ENCODE measurements at places on chromosomes 1 and 21.

GRCh38 chr1:244409701-244410100 lies 42.0 kb downstream of the ADSS2 start:
- DNase-seq, result no peak

- no peak for DNase-seq
Observed at GRCh38 chr1:230891413-230891812, 23.1 kb upstream of the C1orf198 start.

DNA sequence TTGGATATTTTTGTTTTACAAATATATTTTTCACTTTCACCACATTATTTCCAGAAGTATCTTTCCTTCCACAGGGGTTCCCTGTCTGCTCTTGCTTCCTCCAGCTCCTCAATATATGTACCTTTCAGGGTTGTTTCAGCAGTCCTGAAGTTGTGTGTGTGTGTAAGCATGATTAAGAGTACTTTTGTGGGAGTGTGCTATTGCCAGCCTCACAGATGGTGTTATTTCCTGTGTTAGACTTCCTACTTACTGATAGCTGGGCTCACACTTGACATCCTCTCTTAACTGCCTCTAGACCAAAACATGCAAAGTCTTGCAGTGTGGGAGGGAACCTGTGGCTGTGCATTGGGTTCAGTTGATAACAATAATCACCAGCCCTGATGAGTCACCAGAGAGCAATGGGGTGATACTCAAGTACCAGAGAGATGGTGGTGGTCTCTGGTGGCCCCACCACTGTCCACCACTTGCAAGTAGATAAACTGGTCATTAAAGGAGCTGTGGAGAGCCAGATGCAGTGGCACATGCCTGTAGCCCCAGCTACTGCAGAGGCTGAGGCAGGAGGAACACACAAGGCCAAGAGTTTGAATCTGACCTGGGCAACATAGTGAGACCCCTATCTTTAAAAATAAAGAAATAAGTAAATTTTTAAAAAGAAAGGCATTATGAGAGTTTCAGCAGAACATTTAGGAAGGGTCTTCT lies 126.7 kb downstream of the NR5A2 start:
- peak; percentile 8 for DNase-seq

DNA sequence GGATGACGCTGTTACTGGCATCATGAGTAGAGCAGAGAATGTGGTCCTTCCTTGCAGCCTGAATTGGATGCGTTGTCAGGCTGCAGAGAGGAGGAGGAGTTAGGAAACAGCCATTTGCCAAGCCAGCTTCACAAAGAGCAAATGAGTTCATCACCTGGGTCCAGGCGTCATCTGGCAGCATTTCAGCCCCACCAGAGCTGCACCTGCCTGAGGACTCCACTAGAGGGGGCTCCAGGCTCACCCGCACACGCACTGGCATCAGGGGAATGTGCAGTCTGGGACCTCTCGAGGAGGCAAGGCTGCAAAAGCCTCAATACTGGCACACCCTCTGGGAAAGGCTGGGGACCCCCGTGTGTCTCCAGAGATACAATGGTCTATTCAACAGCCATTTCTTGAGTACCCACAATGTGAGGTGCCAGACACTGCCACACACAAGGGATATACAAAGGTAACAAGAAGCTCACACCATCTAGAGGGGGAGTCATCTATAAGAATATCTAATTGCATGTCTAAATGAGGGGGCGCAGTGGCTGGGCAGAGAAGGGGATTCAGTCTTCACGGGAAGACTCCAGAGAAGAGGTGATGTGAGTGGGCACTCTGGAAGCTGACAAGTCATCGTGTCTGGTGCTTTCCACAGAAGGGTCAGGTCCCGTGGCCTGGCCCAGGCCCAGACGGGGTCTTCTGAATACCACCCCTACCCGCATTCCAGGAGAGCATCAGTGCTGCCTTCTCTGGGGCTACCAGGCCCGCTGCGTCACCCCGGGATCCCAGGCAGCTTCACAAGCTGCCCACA lies 53.5 kb upstream of the CNTN2 start:
- DNase-seq, result peak; percentile 61

DNA sequence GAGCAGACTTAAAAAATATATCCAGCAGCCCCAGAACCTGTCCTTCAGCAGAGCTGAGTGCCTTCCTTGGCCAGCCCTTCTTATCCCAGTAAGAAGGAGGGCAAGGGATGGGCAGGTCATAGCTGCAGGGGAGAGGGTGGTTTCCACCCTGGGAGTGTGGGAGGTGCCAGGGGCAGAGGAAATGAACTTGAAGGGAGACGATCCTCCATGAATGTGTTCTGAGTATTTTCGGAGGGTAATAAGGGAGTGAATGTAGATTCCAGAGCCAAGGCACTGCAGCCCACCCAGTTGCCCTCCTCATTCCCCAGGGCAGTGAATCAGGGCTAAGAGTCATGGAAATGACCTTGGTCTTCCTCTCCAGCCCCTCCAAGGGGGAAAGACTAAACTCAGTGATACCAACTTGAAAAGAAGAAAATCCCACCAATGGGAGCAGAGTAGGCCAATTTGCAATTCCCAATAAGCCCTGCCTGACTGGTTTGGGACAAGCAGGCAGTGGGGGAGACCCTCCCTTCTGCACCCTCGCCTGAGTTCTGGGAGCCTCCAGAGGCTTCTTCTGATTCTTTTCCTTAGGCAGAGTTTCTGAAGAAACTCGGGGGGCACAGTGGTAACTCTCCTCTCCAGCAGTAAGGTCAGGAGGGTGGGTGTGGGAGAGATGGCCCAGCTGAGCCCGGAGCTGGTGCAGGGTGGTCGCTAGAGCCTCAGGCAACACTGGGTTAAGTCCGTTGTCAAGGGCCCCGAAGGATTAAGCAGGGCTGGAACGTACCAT lies 4.2 kb downstream of the MYOG start:
- DNase-seq, result no peak

DNA sequence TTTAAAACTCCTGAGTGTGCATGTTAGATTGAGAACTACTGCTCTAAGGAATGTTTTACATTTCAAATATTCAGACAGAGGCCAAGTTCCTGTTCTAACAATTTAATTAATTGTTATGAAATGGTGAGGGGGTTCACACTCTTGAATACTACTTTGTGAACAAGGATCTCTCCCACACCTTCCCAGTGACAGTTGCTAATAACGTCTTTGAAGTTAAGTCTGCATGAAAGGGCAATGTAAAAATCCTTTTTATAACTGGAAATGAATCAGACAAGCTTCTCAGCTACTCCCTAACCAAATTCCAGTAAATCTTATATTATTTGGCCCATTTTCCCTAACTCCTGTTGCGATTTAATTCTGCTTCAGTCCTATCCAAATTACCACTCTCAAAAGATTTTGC lies 828.5 kb upstream of the ADAMTS5 start:
- peak; percentile 10 for DNase-seq

GRCh38 chr1:19662313-19662712 lies 2.4 kb upstream of the HTR6 start:
- no peak for DNase-seq

- DNase-seq, result no peak
Observed at GRCh38 chr1:174666248-174666647, 218.5 kb downstream of the GPR52 start.

GRCh38 chr1:5927506-5928370 lies 64.5 kb downstream of the NPHP4 start:
- DNase-seq, result no peak

GRCh38 chr21:46366966-46367365 lies 43.0 kb downstream of the PCNT start:
- DNase-seq, result no peak

GRCh38 chr21:38417726-38418125 lies 80.6 kb downstream of the ERG start:
- no peak for DNase-seq

- DNase-seq, result no peak
Observed at GRCh38 chr1:87834941-87835340, 506.3 kb downstream of the LMO4 start.

DNA sequence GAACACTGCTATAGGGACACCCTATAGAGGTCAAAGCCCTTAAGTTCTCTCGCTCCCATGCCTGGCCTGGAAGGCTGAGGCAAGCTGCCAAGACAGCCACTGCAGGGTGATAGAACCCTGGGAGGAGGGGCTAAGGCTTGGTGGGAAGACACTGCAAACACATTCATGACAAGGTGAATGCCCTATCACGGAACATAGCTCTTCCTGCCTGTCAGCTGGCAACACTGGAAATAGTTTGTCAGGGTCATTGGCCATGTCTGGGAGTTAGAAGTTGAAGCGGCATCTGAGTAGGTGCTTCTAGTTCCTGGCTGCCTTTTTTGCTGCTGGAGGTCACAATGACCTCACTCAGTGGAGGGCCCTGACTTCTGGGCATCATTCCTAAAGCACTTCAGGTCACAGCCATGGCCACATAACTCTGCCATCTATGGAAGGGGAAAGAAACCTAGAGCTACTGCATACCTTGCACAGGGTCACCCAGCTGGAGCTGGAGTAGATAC lies 4.2 kb downstream of the FABP3 start:
- no peak for DNase-seq

- DNase-seq, result no peak
Observed at GRCh38 chr1:167206166-167206835, 14.4 kb upstream of the POU2F1 start.

DNA sequence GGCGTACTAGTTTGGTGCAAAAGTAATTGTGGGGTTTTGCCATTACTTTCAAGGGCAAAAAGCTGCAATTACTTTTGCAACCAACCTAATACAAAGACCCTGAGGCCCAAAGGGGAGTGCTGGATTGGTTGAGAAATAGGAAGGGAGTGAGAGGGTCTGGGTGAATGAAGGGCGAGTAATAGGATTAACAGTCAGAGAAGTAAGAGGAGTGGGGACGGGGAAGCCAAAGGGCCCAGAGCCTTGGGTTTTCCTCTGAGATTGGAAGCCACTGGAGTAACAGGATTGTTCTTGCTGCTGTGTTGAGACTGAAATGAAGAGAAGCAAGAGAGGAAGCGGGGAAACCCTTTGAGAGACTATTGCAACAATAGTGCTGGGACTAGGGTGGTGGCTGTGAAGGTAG lies 19.0 kb upstream of the PRELP start:
- DNase-seq, result no peak

DNA sequence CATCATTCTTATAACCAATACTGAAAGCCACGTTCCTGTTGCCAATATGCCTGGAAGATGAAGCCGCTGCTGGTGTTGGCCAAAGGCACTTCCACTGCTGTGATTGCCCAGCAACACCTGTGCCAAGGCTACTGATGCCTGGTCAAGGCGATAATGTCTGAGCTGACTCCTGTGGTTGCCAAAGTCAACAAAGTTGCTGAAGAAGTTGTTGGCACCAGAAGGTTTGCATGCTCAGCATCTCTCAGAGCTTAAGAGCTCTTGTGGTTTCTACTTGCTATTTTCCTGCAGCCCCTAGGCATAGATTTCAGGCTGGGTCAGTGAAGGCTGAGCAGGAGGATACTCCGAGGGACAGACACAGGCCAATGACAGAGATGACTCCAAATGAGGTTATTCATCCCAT lies 63.4 kb upstream of the RAB3GAP2 start:
- DNase-seq, result peak; percentile 39

GRCh38 chr1:227777646-227778045 lies 37.8 kb upstream of the PRSS38 start:
- DNase-seq, result no peak

DNA sequence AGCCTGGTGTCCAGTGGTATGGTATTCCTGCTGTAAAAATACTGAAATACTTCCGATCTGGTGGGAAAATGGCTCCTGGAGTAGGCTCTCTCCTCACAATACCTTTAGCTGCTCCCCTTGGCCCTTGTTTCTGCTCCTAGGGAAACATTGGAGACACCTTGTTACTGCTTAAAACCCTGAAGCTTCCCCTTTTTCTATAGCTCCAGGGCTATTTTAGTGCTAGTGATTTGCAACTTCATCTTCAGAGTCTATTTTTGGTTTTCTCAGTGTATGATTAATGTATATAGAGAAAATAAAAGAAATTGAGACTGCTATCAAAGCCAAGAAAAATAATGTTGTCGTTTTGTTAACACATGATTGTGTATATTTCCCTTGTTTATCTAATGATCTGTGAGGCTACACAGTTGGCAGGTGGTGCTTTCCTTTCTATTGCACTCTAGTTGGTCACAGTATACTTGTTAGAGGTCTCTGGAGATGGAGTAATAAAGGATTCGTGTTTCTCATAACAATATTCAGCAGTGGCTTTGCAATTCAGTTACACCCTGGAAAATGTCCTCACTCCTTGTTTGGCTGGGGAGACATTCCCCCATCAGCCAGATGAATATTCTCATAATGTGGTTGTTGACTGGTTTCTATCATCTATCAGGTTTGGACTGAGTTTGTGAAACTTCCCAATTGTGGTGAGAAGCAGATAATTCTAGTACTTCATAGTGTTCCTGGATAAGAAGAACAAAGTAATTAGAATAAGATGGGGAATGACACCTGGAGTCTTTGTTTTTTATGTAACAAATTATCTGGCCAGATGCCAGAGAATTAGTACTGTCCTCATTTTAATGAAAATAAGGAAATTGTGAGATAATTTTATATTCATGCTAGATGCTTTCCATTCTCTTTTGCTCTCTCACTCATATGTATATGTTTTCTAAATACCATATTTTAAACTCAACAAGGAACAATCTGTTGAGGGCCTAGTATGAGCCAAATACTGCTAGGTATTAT lies 44.8 kb upstream of the CACYBP start:
- DNase-seq, result no peak

- peak; percentile 93 for DNase-seq
Observed at GRCh38 chr1:198880397-198880796, 241.6 kb downstream of the PTPRC start.

DNA sequence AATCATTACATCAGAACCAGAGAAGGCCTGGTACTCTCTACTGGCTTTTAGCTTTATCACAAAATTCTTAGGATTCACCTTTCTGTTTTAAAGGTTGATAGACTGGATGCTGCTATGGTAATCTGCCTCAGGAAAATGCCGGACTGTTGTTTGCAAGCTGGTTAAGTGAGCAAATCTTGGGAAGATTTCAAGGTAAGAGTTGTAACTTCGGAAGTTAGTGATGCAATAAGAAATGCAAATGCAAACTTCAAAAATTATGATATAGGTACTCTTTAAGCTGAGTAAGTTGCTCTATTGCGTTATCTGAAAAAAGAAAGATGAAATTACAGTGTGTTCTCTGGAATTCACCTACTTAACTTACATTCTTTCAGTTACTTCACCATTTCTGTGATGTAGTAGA lies 4.4 kb upstream of the SLC16A1 start:
- DNase-seq, result no peak

DNA sequence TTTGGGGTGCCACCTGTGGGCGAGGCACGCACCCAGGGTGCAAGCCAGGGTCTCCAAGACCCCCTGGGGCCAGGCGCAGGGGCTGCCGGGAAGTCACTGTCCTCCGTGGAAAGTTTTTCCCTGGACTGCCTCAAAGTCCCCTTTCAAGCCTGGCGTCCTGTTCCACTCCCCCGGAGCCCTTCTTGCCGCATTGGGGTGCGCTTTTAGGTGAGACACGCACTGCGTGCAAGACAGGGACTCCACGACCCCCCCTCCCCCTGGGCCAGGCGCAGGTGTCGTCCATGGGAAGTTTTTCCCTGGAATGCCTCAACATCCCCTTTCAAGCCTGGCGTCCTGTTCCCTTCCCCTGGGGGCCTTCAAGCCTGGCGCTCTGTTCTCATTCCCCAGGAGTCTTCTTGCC lies 137.1 kb downstream of the LIPI start:
- no peak for DNase-seq

DNA sequence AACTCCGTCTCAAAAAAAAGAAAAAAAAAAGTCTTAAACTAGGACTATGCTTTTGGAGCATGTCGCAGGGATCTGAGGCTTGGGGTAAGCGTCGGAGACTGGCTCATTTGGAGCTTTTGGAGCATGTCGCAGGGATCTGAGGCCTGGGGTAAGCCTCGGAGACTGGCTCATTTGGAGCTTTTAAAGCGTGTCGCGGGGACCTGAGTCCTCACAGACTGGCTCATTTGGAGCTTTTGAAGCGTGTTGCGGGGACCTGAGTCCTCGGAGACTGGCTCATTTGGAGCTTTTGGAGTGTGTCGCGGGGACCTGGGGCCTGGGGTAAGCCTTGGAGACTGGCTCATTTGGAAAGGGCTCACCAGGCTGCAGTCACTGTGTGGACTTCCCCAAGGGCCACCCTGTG lies 13.6 kb upstream of the TSPEAR start:
- DNase-seq, result no peak
